Activated naive CD8-positive, alpha-beta T cell treated with anti-CD3 and anti-CD28 coated beads for 36 hours (primary cell): ENCODE measurements at places on chromosomes 7 and 10.

- no peak for DNase-seq
Measured at GRCh38 chr7:8360564-8361153, 72.8 kb upstream of the NXPH1 start.

- no peak for DNase-seq
Measured at GRCh38 chr10:108597657-108598319, 1325.5 kb downstream of the XPNPEP1 start.

GRCh38 chr7:158113321-158114025 lies 474.1 kb downstream of the PTPRN2 start:
- DNase-seq = no peak

- DNase-seq = no peak
Measured at GRCh38 chr10:122590153-122590552, 29.6 kb downstream of the DMBT1 start.

- DNase-seq = no peak
Measured at GRCh38 chr10:113350311-113351040, 202.4 kb upstream of the HABP2 start.

- DNase-seq = no peak
Measured at GRCh38 chr7:41992881-41993867, 243.8 kb downstream of the GLI3 start.

DNA sequence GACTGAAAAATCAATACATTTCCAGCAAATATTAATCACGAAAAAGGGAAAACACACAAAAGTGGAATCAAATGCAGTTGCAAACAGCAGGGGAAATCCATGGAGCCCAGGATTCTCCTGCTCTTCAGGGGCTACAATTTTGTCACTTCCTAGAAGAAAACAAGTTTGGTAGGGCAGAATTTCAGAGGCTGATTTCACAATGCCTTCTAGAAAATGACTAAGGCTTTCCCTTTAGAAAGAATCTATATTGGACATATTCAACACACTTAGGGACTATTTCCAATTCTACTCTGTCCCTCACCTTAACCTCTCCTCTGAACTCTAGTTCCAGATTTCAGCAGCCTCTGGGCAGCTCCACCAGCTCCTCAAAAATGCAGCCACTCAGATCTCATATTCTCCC lies 111.3 kb downstream of the HECTD2 start:
- DNase-seq = no peak

GRCh38 chr7:98240961-98241673 lies 10.9 kb downstream of the TECPR1 start:
- DNase-seq = peak; percentile 23

DNA sequence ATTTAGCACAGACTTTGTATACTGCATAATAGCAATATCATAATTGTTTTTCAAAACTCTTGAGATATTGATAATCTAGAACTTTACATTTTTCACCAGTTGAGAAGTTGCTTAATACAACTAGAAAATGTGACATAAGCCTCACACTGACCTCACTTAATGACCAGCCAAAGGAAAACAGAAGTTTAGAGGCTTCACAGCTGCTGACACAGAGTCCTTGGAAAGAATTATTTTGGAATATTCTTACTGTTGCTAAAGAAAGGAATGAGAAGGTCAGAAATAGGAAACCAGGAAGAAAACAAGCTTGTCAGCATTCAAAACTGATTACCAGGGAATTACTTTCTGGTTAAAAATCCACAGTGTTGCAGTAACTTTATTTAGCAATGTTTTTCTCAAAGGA lies 35.5 kb upstream of the WASL start:
- DNase-seq = no peak

DNA sequence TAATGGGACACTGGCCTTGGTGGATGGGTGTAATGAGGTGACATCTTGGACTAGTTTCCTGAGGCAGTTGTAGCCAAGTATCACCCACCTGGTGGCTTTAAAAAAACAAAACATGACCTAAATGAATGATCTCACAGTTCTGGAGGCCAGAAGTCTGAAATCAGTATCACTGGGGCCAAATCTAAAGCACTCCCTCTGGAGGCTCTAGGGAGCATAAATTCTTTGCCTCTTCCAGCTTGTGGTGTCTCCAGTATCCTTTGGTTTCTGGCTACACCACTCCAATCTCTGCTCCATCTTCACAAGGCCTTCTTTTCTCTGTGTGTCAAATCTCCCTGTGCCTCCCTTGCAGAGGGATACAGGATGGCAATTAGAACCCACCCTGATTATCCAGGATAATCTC lies 342.9 kb downstream of the CALN1 start:
- no peak for DNase-seq

GRCh38 chr10:128263891-128264688 lies 137.9 kb upstream of the MKI67 start:
- DNase-seq = peak; percentile 24

DNA sequence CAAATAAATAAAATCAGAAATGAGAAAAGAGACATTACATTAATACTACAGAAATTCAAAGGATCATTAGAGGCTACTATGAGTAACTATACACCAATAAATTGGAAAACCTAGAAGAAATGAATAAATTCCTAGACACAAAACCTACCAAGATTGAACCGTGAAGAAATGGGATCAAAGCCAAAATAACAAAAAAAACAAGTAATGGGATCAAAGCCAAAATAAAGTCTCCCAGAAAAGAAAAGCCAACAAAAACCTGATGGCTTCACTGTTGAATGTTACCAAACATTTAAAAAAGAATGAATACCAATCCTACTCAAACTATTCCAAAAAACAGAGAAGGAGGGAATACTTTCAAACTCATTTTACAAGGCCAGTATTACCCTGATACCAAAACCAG lies 20.0 kb downstream of the GSDME start:
- DNase-seq = no peak

DNA sequence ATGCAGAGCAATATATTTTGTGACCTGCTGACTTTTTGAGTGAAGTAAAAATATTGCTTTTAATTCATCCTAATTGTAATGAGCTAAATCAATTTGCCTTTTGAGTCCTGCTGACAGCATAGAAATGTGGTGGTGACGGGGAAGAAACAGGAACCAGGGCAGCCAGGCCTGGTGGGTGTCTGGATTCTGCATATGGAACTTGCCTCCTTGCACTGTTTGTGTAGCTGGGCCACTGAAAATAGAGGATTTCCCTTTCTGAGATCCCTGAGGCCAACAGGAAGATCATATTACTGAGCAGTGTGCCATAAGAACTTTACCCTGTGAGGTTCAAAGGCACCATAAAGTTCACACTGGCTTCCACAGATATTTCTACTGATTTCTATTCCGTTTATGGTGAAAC lies 488.4 kb upstream of the AKR1E2 start:
- DNase-seq = no peak

DNA sequence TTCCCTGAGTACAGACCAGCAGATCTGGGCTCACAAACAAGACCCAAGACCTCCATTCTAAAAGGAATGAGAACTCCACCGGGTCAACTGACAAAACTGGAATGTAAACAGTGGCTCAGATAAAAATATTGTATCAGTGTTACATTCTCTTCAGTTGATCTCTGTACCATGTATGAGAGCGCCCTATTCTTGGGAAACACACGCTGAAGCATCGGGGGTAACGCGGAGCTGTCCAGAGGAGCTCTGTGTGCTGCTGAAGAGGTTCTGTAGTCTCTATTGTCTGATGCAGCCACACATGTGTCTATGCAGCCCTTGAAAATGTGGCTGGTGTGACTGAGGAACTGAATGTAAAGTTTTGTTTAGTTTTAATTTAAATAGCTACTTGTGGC lies 39.7 kb downstream of the HIPK2 start:
- no peak for DNase-seq

GRCh38 chr7:37656913-37657530 lies 26.5 kb upstream of the GPR141 start:
- DNase-seq = no peak

- no peak for DNase-seq
Measured at GRCh38 chr10:82880776-82881290, 1005.8 kb downstream of the NRG3 start.

GRCh38 chr7:68381731-68382130 lies 1216.5 kb upstream of the AUTS2 start:
- DNase-seq = no peak

GRCh38 chr7:149573519-149573918 lies 75.9 kb upstream of the ZNF746 start:
- DNase-seq = no peak

DNA sequence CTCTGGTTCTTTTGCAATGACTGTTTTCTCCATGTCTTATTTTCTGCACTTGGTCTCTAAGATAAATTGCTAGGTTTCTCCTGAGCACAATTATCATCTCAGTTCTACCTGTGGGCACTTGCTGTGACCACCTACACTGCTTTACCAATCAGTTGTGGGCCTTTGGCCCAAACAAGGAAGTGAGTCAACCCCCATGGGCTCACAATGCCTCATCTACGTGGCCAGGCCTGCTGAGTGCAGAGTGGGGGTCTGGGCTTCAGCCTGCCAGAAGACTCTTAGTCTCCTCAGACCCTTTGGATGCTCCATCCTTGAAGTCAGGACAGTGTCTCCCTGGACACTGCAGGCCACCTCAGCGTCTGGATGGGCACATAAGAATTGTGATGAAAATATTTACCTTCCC lies 20.3 kb downstream of the SCART1 start:
- no peak for DNase-seq

GRCh38 chr10:89256340-89256739 lies 4.8 kb upstream of the LIPA start:
- DNase-seq = no peak

DNA sequence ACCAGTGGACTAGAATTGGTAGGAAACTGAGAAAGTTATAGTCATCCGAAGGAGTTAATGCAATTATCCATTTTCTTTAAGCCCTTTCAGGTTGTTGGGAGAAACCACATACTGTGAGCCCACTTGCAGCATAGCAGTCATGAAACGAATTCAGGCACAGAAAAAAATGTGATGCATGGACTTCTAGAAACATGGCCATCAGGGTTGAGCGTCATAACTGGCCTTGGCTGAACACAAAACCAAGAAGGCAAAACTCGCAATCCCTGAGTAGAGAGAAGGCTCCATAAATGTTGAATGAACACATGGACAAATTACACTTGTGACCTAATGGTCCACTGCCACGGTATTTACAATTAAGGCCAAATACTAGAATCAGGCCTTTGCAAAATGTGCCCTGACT lies 121.9 kb downstream of the FAM107B start:
- DNase-seq = no peak

- no peak for DNase-seq
Measured at GRCh38 chr7:100185726-100186125, 8.0 kb downstream of the STAG3 start.

DNA sequence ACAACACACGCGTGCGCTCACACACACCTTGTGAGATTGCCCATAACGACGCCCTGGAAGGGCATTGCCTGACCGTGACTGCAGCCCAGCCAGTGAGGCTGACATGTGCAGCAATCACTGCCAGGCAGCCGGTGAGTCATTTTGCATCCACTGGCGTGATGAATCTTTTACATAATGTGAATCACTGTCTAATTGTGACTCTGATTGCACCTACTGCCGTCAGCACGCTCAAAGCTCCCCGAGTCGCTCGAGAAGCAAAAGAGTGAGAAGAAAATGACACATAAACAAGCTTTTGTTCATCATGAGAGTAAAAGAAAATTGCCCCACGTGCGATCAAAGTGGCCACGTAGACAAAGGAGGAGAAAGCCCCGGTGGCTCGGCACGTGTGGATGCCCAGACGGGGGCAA lies 117.4 kb upstream of the PFKP start:
- peak; percentile 11 for DNase-seq

- DNase-seq = no peak
Measured at GRCh38 chr7:45969940-45970339, 48.9 kb upstream of the IGFBP3 start.

DNA sequence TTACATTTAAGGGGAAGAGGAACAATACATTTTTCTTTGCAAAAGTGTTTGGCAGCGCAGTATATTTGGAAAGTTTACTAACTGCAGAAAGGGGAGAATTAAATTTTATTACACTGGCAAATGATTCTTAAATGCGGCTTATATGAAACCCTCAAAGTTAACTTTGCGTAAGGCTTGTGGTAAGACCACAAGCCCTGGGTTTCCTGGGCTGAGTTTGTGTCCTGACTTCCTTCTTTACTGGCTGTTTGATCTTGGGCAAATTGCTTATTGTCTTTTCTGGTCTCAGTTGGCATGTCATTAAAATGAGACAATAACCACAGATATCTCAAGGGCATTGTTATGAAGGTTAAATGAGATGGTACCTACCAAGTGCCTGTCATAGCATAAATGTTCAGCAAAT lies 106.8 kb downstream of the GLRX3 start:
- no peak for DNase-seq

- no peak for DNase-seq
Measured at GRCh38 chr7:127799535-127800305, 147.7 kb downstream of the SND1 start.

GRCh38 chr7:90736968-90737939 lies 141.1 kb downstream of the CDK14 start:
- peak; percentile 29 for DNase-seq

DNA sequence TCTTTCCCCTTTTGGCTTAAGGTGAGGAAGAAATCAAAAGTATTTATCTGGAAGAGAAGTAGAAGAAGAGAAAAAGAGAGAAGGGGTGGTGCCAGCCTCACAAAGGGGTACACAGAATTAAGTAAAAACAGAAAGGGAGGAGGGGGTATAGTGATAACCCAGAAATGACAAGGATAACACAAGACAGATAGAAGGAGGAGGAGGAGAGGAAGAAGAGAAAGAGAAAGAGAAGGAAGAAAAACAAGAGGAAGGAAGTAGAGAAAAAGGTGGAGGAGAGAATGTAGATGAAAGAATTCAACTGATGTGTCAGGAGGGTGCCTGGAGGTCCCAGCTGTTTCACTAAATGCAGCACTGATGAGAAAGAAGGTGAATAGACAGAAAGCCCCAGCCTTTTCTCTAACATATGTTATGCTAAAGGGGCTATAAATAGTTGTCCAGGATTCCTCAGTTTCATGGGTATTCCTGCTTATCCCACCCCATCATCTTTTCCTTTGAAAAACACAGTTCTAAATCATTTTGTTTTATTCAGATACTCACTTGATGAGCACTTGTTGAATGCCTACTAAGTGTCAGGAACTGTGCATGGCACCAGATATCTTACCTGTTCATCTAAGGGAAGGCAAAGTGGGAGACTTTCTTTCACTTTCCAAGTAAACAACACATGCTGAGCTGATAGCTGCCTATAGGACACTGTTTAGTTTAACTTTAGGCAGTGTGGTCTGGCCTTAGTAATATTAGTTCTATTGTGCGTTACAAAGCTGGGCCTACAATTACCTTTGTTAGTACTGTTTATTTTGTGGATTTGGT lies 8.0 kb downstream of the SEMA3E start:
- no peak for DNase-seq

GRCh38 chr7:131909151-131909768 lies 352.8 kb upstream of the PODXL start:
- no peak for DNase-seq

DNA sequence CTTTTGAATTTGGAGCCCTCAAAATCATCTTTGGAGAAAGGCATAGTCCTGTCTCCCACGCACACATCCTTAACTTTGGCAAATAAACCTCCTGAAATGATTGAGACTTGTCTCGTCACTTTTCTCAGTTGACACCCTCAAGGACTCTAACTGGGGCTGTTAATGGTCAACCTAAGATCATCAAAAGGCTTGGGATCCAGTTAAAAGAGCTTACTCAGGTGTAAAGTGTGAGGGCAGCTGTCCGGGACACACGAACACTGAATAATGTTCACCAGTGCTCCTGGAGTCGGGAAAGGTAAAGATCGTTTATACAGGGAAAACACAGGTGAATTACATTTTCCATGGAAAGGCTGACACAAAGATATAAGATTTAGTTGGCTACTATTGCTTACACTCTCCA lies 84.7 kb downstream of the PAXIP1 start:
- DNase-seq = no peak

- no peak for DNase-seq
Measured at GRCh38 chr10:49831352-49832035, 69.4 kb upstream of the OGDHL start.

- no peak for DNase-seq
Measured at GRCh38 chr10:31345886-31346285, 26.9 kb downstream of the ZEB1 start.

GRCh38 chr7:131111081-131111576 lies 216.5 kb upstream of the MKLN1 start:
- peak; percentile 6 for DNase-seq
